ENCODE measurements at places on chromosomes 3 and 15.

- no peak for DNase-seq
These were observed 1245.3 kb downstream of the ROBO2 start for GRCh38 chr3:78285032-78285728.

DNA sequence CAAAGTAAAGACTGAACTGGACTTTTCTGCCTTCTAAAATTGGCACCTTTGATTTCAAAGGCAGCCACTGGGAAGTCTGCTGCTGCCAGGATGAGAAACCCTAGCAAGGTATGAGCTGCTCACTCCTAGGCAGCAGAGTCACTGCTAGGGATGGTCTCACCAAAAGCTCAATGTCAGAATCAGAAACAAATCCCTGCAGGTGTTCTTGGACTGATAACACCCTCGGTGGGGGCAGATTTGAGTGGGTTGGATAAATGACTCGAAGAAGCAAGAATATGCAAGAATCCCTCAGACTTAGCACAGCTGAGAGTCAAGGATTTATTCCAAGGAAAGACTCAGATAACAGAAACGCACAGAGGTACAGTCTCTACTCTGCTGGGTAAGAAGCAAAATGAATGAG is 90.4 kb downstream of the PRICKLE2 start:
- no peak for DNase-seq

GRCh38 chr3:95595416-95596075 is 1218.8 kb upstream of the EPHA6 start:
- no peak for DNase-seq

DNA sequence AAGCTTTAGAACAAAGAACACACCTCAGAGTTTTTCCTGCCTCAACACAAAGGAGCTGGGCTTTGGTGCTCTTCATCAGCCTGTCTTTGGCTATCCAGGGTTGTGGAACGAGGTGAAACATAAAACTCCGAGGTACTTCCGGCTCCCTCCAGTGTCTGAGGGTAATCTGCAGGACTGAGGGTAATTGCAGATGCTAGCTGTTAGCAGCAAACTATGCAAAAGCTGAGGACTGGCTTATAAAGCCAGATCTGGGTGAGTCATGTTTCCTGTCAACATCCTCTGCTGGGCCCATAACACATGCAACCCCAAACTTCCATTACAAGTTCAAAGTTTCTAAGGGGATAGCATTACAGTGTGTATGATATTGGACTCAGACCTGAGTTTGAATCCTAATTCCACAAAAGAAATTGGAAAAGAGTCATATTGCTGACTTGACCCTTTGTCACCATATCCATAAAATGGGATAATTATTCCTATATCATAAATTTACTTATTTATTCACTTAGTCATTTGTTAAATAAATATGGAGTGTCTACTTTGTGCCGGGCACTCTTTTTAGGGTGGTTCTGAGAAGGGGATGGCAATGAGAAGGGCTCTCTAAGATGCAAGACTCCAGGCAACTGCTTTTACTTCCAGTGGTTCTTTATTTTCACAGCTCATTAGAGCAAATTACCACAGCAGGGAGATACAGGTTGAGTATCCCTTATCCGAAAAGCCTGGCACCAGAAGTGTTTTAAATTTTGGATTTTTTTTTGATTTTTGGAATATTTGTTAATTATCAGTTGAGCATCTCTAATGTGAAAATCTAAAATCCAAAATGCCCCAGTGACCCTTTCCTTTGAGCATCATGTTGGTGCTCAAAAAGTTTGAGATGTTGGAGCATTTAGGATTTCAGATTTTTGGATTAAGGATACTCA is 9.5 kb upstream of the TRIM69 start:
- DNase-seq = peak; percentile 58

DNA sequence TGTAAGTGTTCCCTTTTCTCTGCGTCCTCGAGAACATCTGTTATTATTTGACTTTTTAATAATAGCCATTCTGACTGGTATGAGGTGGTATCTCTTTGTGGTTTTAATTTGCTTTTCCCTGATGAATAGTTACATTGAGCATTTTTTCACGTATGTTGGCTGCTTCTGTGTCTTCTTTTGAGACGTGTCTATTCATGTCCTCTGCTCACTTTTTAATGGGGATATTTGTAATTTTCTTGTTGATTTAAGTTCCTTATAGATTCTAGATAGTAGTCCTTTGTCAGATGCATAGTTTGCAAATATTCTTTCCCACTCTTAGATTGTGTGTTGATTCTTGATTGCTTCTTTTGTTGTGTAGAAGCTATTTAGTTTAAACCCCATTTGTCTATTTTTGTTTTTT is 179.2 kb downstream of the DOCK3 start:
- no peak for DNase-seq

DNA sequence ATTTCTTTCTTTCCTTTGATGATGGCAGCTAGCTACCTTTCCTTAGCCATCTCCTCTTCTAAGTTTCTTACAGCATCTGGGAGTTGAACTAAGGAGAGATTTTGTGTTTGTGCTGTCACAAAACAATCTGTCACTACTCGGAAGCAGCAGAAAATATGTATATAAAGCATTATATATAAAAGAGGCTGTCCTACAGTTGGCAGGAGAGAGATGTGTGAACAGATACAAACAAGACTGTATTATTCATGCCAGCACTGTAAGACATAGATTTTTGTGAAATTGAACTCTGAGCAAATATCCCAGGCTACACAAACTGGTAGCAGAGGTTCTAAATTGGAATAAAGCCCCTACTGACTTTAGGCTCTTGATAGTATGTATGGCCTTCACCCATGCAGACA is 577.5 kb upstream of the NECTIN3 start:
- DNase-seq = no peak

- no peak for DNase-seq
These were observed 324.6 kb upstream of the TBC1D5 start for GRCh38 chr3:18066899-18067582.

DNA sequence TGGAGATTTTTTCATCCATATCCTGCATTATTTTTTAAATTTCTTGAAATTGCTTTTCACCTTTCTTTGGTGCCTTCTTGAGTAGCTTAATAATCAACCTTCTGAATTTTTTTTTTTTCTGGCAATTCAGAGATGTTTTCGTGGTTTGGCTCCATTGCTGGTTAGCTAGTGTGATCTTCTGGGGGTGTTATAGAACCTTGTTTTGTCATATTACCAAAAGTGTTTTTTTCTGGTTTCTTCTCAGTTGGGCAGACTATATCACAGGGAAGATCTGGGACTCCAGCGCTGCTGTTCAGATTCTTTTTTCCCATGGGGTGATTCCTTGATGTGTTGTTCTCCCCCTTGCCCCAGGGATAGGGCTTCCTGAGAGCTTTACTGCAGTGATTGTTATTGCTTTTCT is 23.8 kb upstream of the TIGIT start:
- no peak for DNase-seq

DNA sequence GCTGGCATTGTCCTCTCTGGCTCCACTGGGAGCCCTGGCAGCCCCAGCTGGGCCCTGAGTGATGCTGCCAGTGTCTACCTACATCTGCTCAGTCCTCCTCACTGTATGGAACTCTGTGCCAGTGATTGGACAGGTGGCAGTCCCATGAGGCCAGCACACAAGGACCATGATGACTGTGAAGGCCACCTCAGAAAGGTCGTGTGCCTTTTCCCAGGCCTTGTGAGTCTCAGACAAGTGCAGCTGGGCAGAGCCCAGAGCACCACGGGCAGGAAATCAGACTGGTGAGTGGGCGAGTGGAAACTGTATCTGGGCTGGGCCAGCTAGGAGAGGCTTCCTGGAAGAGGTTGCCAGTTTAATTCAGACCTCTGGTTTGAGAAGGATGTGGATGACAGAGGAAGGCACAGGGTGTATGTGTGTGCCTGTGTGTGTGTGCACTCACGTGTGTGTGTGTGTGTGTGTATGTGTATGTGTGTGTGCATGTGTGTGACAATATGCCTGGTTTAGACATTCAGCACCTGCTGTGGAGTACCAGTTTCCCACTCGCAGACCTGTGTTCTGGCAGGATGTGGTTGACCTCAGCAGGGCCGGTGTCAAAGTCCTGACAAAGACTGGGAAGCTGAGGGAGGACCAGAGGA is 7.0 kb downstream of the MAPKAPK3 start:
- no peak for DNase-seq

- DNase-seq = no peak
These were observed 159.5 kb upstream of the LPP start for GRCh38 chr3:187994221-187995042.

All from H54 (cell line).